ENCODE measurements at places on chromosomes 16 and 17. TPM values are rescaled to one million over a fixed set of nuclear protein-coding genes. Genes with fewer than 3 reads are reported as not detected.
A peak's percentile ranks its signal among the peaks of the same experiment; 100 is the strongest.

The AATK gene
- 12.2 TPM for total RNA-seq

The SREBF1 gene
- total RNA-seq, result 85.0 TPM

The ADAP2 gene
- 2.3 TPM for total RNA-seq

The KCNAB3 gene
- 6.4 TPM for total RNA-seq

The PIP4K2B gene
- total RNA-seq, result 66.8 TPM

The CCL11 gene
- total RNA-seq, result not detected

The AXIN2 gene
- 10.2 TPM for total RNA-seq

The SP2 gene
- total RNA-seq, result 18.6 TPM

The KRT40 gene
- 0.13 TPM for total RNA-seq

DNA sequence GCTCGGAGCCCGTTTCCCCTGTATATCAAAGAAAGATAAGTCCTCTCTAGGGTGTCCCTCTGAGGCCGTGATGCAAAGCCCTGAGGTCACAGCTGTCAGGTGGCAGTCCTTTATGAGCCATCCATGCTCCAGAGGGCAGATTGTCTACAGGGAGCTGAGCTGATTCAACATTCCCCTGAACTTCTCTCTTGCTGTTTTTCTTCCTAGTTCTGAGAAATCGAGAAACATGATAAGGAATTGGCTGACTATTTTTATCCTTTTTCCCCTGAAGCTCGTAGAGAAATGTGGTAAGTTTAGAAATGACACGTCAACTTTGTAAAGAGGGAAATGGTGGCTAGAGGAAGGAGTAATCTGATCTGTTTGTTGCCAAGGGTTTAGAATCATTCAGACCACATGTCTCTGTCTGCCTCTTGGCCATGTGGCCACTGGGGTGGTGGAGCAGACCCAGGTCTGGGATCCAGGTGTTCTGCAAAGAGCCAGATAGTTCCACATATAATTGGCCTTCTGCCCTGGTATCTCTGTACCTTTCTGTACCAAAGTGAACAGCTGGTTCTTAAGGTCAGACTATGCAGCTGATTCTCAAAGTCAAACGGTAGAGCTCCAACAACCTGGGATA, 3.5 kb downstream of the CTNS start:
- no peak for DNase-seq

- no peak for DNase-seq
These were observed 61.6 kb downstream of the SHISA6 start for GRCh38 chr17:11302401-11303186.

DNA sequence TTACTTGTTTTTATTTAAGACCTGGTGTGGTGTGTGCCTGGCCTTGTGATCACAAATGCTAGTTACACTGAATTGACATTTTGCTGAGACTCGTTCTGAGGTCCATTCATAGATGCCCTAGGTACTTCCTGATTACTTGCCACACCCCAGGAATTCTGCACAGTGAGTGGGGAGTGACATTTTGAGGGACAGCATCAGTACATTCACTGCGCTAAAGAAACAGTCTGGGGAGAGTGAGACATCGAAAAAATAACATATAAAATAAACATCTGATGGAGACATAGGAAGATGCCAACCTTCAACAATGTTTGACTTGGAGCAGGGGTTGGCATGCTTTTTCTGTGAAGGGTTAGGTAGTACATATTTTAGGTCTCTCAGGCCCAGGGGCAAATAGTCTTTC, 30.4 kb downstream of the ABCC1 start:
- DNase-seq, result no peak

DNA sequence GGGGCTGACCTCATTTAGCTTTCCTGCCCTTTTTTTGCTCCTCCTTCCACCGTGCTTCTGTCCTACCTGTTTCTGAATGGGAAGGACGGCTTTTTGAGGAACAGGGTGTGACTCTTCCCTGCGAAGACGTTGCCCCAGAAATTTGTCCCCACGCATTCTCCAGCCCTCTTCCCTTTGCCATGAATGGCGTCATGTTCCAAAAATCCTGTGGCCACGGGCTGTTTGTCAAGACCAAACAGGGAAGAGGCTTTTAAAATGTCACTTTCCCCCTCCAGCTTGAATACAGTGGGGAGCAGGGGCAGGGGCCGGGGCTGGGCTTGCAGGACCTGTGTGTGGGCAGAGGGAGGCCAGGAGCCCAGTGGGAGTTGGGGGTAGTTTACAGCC, 13.9 kb downstream of the MPRIP start:
- DNase-seq, result no peak

DNA sequence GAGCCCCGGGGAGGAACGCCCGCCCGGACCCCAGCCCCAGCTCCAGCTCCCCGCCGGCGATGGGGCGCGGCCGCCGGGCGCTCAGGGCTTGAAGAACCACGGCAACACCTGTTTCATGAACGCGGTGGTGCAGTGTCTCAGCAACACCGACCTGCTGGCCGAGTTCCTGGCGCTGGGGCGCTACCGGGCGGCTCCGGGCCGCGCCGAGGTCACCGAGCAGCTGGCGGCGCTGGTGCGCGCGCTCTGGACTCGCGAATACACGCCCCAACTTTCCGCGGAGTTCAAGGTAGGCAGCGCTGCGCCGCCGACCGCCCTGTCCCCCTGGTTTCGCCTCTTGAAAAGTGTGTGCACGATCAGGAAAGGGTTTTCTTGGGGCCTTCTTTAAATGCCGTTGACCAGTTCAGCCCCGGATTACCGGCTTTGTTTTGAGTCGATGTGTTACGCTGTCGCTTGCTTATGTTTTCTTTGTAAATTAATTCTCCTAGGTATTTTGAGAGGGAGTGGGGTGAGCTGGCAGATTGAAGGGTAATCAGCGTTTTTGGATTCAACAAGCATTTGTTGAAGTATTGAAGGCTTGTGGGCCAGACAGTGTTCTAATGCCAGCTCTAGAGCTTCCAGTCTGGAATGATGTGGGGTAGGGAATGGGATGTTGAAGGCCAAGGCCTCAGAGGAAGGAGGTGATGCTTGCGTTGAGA, 681 bp downstream of the USP43 start:
- peak; percentile 60 for DNase-seq

DNA sequence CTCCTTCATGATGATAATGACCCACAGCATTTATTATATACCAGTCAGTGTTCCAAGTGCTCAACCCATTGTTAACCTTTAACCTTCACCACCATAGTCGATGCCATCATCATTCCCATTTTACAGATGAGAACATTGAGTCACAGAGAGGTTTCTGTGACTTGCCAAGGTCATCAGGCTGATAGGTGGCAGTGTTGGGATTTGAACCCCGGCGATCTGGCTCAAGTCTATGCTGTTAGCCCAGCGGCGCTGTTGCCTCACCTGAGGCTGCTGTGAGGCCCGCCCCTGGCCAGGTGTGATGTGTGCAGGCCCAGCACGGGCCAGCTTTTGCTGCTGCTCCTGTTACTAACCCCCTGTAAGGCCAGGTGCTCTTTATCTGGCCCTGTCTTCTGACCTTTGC, 101.2 kb downstream of the OR1D5 start:
- DNase-seq, result no peak

GRCh38 chr16:179211-180092, 807 bp upstream of the HBQ1 start:
- DNase-seq, result no peak

GRCh38 chr16:66551348-66551759, 1.0 kb upstream of the CKLF start:
- DNase-seq, result no peak

GRCh38 chr16:1771188-1771863, at the start of gene NME3:
TSS of gene NME3 (minus strand) at chr16:1771543. CDS start at chr16:1771534, 9 bp downstream.
- no peak for DNase-seq

GRCh38 chr16:57271867-57272495, 12.5 kb downstream of the PLLP start:
- DNase-seq, result no peak

DNA sequence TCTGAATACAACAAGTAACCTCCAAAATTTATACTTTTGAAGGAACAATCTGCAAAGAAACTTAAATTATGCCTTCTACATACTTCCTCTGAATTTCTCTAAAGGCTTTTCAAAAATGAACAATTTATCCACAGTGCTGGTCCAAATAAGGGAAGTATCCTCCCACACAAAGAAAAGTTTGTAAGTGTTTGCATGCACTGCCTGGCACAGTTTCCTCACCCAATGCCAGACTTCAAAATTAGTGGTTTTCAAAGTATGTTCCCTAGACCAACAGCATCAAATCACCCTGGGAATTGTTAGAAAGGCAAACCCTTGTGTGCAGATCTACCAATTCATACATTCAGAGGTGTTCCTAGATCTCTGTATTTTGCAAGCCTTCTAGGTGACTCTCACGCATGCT, 82.5 kb downstream of the PCTP start:
- no peak for DNase-seq

DNA sequence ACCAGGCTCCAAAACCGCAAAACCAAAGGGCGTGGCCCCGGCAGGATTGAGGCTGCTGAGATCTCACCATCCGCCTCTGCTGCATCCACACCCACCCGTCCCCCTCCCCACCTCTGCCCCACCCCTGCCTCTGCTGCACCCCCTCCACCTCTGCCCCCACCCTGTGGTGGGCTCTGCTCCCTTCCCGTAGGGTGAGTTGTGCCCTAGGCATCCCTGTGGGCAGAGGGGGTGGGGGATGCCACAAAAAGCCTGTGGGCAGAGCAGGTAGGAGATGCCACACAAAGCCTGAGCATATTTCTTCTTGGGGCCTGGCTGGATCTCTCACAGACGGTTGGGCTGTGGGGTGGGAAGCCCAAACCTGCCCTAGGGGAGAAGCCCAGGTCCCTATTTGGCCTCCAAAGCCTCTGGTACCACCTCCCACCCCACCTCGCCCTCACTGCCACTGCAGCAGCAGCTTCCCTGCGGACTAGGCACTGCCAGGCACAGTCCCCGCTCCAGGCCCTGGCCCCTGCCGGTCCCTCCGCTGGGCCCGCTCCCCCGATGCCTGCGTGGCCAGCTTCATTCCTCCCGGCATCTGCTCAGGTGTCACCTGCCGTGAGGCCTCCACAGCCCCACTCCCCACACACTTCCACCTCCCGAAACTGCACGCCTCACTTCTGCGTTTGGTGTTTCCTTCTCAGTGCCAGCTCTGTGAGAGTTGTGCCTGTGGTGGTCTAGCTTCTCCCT, 11.3 kb upstream of the PABPN1L start:
- DNase-seq, result no peak

DNA sequence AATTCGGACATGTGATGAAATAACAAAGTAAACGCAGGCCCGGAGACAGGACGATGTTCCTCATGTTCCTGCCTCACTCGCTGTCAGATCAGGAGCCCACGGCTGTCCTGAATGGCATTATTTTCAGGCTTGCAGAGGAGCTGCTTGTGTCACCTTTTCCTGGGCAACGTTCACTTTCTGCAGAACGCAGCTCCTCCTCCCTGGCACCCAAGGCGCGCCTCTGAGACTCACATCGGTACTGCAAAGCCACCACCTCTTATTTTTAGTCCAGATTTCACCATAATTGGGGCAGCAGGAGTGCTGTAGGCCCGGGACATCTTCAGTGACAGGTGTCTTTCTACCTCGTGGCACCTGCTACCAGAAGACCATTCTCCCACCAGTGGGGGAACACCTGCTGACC, 8.0 kb upstream of the C16orf96 start:
- no peak for DNase-seq

GRCh38 chr16:57549730-57550129, 7.3 kb downstream of the ADGRG5 start:
- DNase-seq, result no peak

- DNase-seq, result no peak
These were observed 41.8 kb downstream of the GAS7 start for GRCh38 chr17:10156599-10156947.

DNA sequence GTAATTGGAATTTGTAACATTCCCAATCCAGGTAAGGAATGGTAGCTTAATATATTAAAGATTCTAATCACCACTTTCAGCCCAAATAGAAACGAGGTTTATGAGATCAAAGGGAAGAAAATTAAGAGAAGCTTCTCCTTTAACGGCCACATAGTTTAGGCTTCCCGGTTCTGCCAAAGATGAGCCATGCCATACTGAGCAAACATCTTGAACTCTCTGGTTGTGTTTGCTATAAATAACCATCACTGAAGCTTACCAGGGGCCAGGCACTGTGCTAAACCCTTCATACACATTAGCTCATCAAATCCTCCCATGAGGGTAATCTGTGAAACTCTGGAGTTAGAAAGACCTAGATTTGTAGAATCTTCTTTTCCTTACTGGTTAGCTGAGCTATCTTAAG, 2.8 kb downstream of the MYH11 start:
- no peak for DNase-seq

DNA sequence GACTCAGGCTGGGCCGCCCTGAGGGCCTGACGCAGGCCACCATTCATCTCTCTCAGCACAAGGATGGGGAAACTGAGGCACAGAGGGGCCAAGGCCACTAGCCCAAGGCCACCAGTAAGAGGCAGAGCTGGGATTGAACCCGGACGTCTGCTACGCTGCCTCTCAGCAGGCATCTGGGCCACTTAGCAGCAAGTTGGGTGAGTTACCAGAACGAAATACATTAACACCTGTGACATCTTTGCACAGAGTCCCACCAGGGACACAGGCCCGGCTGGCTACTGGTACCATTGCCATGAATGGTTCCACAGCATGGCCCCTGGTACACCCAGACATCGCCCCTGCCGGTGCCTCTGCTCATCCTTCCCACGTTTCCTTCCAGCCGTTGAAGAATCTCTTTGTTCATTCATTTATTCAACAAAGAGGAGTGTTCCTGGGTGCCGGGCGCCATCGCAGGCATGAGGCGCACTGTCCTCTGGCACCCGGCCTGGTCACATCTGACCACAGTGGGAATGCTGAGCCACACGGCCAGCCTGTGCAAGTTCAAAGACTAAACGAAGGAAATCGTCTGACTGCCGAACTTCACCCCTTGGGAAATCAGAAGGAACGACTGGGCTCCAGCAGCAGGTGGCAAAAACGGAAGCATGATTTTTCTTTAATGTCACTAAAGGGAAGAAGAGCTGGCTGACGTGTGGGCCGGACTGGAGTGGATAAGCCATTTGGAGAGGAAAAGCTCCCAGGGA, 7.4 kb upstream of the ZNF469 start:
- no peak for DNase-seq

- no peak for DNase-seq
These were observed 595.7 kb upstream of the CDH5 start for GRCh38 chr16:65770752-65771151.

GRCh38 chr17:60577147-60577915, 22.7 kb upstream of the PPM1D start:
- DNase-seq, result no peak

- no peak for DNase-seq
These were observed 37.2 kb upstream of the ENDOV start for GRCh38 chr17:80377798-80378197.

- no peak for DNase-seq
These were observed 615.6 kb upstream of the SOX9 start for GRCh38 chr17:71505200-71505599.

GRCh38 chr16:27678955-27679354, 129.0 kb downstream of the KATNIP start:
- no peak for DNase-seq

- DNase-seq, result no peak
These were observed 36.6 kb upstream of the ALKBH5 start for GRCh38 chr17:18146980-18147379.

GRCh38 chr17:39863918-39864746, at the start of gene IKZF3:
TSS of gene IKZF3 (minus strand) at chr17:39864312. CDS start at chr17:39864126, 186 bp downstream.
- peak; percentile 47 for DNase-seq
